GM23338 (cell line): ENCODE measurements at places on chromosomes 3 and 15. TPM values are rescaled to one million over a fixed set of nuclear protein-coding genes. Genes with fewer than 3 reads are reported as not detected.

TMF1 gene
- total RNA-seq: 10.4 and 15.8 TPM in 2 replicates

SV2B gene
- total RNA-seq: 0.16 and 0.76 TPM in 2 replicates

DPH3 gene
- 14.0 and 15.3 TPM in 2 replicates for total RNA-seq

OR5AC2 gene
- not detected in 2 replicates for total RNA-seq

GOLGA8T gene
- total RNA-seq: 0.42 and 0.54 TPM in 2 replicates

TIPARP gene
- total RNA-seq: 6.9 and 10.2 TPM in 2 replicates

RBPMS2 gene
- 36.9 and 53.3 TPM in 2 replicates for total RNA-seq

SPESP1 gene
- not detected in 2 replicates for total RNA-seq

SERPINI1 gene
- total RNA-seq: 9.2 and 13.5 TPM in 2 replicates

ANKUB1 gene
- not detected in 2 replicates for total RNA-seq

DNA sequence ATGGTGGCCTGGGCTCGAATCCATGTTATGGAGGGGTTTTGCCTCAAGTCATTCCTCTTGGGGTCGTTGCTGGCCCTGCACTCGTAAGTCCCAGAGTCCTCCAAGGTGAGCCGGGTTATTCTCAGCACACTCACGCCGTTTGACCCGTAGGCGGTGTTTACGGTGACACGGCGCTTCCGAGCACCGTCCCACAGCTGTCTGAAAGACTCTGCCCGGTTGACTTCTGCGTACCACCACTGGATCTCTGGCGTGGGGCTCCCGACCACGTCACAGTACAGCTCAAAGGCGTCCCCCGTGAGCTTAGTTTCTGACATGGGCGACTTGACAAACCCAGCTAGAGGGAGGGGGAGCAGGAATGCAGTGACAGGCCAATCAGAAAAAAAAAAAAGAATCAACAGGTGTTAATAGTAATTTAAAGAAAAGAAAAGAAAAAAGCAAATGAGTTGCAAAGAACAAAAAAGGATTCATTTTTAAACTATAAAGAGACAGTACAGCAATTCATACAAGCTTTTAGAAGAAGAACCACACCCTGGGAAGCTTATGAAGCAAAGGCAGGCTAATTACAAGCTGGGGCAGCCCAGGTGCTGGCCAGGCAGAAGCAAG lies 36.1 kb downstream of the NPTN start:
- H3K36me3 ChIP-seq: peaks cover 9% of the 10 kb centered on the region; the same call in 1 of the 2 replicates
- H3K4me3 ChIP-seq: no peak overlapping the region
- H3K4me1 ChIP-seq: peaks cover 62% of the 10 kb centered on the region
- no peak for DNase-seq
- H3K27ac ChIP-seq: peak overlapping the region; percentile 50; the same call in 1 of the 2 replicates
- no peaks in the 10 kb centered on the region for H3K27me3 ChIP-seq

DNA sequence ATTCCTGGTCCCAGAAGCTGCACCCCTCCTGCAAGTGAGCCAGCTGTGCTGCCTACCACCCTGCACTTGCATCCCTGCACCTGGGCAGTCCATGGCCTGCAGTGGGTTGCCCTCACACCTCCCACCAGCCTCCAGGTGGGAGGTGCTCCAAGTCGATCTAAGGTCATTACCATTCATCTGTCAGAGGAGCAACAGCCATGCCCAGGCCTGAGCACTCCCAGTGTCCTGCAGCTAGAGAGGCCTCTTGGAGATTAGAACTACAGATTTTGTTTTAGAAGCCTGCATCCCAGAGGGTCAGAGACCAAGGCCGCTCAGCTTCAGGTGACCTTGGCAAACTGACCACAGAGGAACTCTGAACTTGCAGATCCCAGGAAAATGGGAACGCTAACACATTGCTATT lies 9.0 kb upstream of the ZXDC start:
- H3K36me3 ChIP-seq: no peaks in the 10 kb centered on the region
- peaks cover 17% of the 10 kb centered on the region for H3K4me1 ChIP-seq
- H3K4me3 ChIP-seq: 0 out of 2 replicates have a peak overlapping the region, but pooled peaks have one; percentile 33
- DNase-seq: no peak

GRCh38 chr3:125401402-125401801 lies 26.3 kb upstream of the ZNF148 start:
- no peaks in the 10 kb centered on the region for H3K36me3 ChIP-seq
- H3K4me1 ChIP-seq: peaks cover 6% of the 10 kb centered on the region; the same call in 1 of the 2 replicates
- H3K27me3 ChIP-seq: peaks cover 12% of the 10 kb centered on the region
- H3K27ac ChIP-seq: no peak overlapping the region

GRCh38 chr3:39166134-39166710 lies 12.8 kb upstream of the CSRNP1 start:
- no peak overlapping the region for H3K4me3 ChIP-seq
- H3K27ac ChIP-seq: no peak overlapping the region
- no peaks in the 10 kb centered on the region for H3K4me1 ChIP-seq

GRCh38 chr3:24237971-24238706 lies 256.5 kb downstream of the THRB start:
- peaks cover 7% of the 10 kb centered on the region for H3K4me1 ChIP-seq
- H3K27ac ChIP-seq: no peak overlapping the region
- H3K27me3 ChIP-seq: no peaks in the 10 kb centered on the region
- no peaks in the 10 kb centered on the region for H3K36me3 ChIP-seq

GRCh38 chr15:49309889-49310288 lies 113.2 kb upstream of the FGF7 start:
- H3K27me3 ChIP-seq: no peaks in the 10 kb centered on the region
- no peak for DNase-seq
- no peak overlapping the region for H3K27ac ChIP-seq
- H3K4me3 ChIP-seq: no peak overlapping the region

GRCh38 chr3:196837819-196838420 lies 29.8 kb upstream of the SENP5 start:
- peak; percentile 88 for DNase-seq
- no peaks in the 10 kb centered on the region for H3K36me3 ChIP-seq
- no peaks in the 10 kb centered on the region for H3K27me3 ChIP-seq
- no peaks in the 10 kb centered on the region for H3K4me1 ChIP-seq

DNA sequence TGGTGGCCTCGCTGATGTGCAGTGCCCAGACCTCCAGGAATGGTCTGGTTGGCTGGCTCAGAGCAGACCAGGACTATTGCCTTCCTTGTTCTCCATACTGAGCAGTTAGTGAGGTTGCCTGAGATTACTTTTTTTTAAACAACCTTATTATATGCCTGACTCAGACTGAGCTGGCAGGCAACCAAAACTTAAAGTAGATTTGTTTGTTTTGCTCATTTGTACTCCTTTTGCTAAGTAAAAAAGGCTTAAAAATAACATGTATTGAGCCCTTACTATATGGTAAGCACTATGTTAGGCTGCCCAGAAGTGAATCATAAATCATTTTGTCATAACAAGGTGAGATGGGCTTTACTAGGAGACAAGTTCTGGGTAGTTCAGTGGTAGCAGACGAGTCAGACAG lies 92.4 kb downstream of the GHSR start:
- no peaks in the 10 kb centered on the region; the same call in 1 of the 2 replicates for H3K36me3 ChIP-seq
- H3K4me3 ChIP-seq: no peak overlapping the region
- no peak for DNase-seq
- H3K27ac ChIP-seq: no peak overlapping the region
